ENCODE measurements at places on chromosomes 11 and 22.
A peak's percentile ranks its signal among the peaks of the same experiment; 100 is the strongest.

DNA sequence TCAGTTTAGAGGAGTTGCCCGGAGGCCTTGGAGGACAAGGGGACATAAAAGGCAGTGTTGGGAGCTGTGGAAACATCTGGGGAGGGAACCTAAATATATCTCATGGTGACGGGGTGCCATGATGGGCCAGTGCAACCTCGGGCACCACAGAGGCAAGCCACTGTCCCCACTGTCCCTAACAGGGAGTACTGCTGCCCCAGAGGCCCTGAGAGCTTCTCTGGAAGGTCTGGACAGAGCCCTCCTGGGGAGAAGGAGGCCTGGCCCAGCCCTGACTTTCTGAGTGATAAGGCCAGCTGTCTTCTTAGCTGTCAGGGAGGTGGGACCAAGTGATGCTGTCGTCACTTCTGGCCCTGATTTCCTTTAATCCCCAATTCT, 5.5 kb upstream of the P2RY6 start:
- DNase-seq = no peak

GRCh38 chr22:22926370-22927195, 39.0 kb downstream of the IGLL5 start:
- no peak for DNase-seq

- DNase-seq = no peak
Measured at GRCh38 chr11:70603114-70603755, 204.9 kb downstream of the CTTN start.

DNA sequence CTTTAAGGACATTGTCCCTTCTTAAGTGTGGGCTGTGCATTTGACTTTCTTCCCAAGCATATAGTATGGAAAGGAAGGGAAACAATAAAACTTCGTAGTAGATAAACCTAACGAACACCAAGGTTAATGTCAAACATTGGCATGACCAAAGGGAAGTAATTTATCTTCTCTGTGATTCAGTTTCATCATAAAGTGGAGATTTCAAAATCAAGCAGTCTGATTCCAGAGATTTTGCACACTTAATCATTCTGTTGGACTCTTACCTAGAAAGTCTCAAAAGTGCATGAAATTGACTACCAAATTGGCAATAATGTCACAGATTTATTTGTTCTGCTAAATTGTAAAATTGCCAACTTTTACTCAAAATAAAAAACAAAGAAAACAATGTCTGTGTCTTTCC, 559.7 kb downstream of the JRKL start:
- no peak for DNase-seq

- DNase-seq = no peak
Measured at GRCh38 chr11:12280199-12280837, 97.1 kb upstream of the PARVA start.

DNA sequence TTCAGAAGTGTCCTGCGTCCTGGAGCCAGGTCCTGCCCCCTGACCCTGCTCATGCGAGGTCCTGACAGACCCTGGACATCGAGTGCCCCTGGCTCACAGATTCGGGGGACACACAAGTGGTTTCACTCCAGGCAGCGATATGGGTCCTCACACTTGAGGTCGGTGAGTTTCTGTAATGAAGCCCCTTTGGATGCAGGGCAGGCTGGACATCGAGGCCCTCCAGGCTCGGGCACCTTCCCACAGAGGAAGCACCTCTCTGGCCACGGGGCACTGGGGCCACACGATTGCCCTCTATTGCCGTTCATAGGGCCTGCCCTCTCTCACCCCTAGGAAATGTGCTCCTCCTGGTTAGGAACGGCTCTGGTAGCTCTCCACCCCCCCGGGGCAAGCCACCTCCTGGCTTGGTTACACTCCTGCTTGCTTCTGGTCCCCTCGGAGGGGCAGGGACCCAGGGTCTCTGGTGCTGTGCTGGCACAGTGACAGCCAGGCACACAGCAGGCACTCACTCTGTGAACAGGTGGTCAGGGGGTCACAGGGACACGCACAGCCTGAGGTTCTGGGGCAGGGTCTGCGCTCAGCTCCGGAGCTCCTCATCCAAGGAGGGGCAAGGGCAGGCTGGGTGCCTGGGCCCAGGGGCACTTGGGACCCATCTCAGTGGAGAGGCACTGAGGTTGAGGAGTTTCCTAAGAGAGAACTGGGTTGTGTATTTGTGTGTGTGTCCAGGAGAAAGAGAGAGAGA, 907.7 kb downstream of the BRD1 start:
- no peak for DNase-seq

DNA sequence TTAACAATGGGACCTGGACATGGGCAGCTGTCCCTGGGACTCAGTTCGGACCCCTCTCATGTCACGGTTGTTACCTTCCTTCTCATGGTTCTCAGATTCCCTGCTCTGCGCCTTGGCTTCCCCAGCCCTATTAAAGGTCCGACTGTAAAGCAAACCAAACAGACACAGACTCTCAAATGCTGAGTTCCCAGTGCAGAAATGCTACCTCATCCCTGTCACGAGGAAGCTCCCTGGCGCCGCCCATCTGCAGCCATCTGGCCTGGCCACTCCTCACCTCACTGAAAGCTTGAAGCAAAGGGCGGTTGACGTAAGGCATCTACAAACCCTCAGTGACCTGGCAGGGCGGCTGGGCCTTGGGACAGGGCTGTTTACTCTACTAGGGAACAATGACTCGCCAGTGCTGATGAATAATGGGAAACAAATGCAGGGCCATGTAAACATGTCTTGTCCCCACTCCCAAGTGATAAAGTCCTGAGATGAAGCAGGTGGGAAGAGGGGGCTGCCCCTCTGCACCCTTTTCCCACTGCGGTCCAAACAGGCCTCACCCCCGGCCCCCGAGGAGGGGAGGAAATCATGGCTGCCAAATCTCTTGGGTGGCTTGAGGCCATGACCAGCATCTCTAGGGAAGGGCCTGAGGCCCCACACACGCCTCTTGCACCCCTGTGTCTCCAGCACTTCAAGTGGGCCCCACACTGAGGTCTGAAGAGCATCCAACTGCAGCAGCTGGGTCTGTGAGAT, 49.3 kb downstream of the SCUBE1 start:
- no peak for DNase-seq

DNA sequence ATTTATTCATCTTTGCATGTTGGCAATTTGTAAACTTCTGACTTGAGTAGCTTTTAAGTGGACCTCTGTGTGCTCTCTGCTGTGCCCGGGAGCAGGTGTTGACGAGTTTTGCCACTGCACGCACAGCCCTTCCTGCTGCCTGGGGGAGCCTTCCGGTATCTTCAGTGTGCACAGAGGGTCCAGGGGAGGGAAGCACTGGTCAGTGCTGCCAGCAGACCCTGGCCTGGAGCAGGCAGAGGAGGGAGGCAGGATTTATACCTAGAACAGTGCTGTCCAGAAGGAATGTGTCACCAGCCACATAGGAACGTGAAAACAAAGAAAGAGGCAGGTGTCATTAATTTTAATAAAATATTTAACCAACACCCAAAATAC, 403.6 kb downstream of the TBC1D22A start:
- no peak for DNase-seq

DNA sequence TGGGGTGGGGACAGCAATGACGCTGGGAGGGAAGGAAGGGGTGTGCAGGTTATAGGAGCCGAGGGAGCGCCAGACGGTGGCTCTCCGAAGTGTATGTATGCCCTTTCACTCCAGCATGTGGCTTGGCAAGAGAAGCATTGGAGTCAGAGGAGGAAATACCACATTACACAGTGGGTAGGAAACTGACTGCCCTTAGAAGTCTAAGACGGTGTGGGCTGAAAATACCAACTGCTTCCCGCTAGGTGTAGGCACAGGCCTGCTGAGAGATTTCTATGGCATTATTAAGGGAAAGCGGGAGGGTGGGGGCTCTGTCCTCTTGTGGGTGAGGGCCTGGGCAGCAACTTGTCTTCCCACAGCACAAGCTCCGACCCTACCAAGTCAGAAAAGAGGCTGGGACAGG, 44.7 kb downstream of the CACNG2 start:
- DNase-seq = no peak

GRCh38 chr11:121795174-121795573, 320.8 kb downstream of the BLID start:
- DNase-seq = no peak

DNA sequence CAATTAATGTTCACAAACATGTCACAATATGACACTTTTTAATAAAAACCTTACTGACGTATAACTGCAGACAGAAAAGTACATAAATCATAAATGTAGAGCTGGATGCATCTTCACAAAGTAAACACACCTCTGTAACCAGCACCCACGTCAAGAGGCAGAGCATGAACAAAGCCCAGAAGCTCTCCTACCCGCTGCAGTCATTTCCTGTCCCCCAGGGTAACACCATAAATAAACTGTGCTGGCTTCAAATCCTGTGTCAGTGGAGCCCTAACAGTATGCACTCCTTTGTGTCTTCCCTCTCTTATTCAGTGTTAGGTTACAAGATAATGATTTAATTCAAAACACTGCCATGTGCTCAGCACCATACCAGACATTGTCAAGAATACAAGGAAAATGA, 5.7 kb downstream of the SYT13 start:
- DNase-seq = no peak

DNA sequence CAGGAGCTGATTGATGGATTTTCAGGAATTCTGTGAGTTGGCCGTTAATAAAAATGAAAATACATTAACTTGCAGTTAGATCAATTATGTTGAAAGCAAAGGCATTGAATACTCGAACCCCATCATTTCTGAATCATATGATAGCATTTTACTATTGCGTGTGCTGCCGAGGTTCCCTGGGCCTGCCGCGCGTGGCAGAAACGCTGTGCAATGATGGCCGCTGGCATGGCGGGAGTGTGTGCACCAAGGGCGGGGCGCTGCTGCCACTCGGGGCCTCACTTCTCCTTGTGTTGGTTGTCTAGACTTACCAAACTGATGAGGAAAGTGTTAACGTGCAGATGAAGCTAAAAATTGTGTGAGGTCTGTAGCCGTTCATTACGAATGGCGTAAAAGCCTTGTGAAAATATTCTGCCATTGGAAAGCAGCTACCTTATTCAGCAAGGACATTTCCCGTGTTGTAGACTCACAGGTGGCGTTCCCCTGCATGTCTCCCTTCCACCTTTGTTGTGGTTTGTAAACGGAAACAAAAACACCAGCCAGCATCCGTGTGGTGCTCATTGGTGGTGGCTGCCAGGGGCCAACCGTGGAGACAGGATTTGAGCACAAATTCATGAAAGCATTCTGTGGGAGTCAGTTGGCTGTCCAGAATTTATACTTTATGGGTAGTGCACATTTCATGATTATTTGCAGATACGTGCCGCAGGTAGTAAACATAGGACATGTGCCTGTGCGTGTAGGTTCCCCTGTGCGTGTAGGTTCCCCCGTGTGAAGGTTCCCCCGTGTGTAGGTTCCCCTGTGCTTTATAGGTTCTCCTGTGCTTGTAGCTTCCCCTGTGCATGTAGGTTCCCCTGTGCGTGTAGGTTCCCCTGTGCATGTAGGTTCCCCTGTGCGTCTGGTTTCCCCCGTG, 5.9 kb upstream of the GRAMD4 start:
- DNase-seq = no peak

DNA sequence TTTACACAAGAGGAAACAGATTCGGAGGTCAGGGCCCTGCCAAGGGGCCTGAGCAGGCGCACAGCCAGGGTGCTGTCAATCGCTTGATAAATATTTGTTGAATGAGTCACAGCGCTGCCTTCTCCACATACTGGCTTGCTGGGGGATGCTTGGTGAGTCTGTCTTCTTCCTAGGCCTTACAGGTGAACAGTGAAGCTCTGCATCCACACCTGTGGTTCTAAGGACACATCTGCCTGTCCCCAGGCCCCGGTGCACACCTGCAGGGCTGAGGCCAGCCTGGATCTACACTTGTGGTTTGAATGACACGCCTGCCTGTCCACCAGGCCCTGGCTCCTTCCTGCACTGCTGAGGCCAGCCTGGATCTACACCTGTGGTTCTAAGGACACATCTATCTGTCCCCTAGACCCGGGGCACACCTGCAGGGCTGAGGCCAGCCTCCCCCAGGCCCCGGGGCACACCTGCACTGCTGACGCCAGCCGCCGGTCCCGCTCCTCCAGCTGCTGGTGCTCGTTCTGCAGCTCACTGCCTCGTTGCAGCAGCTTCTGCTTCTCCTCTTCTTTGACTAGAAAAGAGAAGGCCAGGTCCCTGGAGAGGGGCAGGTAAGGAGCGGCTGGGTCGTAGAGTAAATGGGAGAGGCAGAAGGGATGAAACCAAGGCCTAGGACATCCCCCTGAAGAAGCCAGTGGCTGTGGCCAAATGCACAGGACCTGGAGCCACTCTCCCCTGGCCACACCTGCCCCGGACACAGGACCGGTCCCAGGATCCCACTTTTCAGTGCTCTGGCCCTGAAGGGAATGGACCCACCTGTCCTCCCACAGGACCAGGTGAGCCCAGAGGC, 124.6 kb downstream of the PHF21B start:
- DNase-seq = no peak

GRCh38 chr11:65492637-65493366, 6.0 kb upstream of the MALAT1 start:
- DNase-seq = peak; percentile 88

DNA sequence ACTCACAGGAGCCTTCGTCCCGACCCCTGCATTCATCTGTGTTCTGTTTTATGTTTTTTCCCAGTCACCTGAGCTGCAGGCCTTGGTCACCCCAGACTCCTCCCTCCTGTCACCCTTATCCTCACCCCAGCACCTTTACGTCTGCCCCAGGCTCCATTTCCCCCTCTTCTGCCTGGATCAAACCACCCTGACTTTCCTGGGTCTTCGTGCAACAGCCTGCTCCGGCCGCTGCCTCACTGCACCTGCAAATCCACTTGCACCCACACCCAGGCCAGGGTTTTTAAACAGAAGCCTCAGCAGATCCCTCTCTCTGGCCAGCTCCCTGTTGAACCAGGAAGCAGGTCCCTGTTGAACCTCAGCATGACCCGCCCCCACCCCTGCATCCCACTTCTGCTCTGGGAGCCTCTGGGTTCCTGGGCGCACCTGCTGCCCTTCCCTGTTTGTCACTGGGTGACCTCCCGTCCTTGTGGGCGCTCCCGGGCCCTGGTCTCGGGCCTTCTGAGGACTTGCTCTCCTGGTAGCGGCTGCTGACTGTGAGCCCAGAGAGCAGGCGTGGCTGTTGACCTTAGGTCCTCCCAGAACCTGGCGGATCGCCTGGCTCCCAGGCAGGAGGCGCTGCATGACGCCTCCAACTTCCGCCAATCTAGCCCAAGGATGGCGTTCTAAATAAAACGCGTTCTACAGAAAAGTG, 12.8 kb downstream of the MAPK8IP2 start:
- no peak for DNase-seq

- DNase-seq = no peak
Measured at GRCh38 chr11:86999859-87000753, 37.6 kb upstream of the TMEM135 start.

- DNase-seq = no peak
Measured at GRCh38 chr11:82731691-82732277, 1.9 kb downstream of the FAM181B start.
